ENCODE measurements at places on chromosomes 3 and 15. TPM values are rescaled to one million over a fixed set of nuclear protein-coding genes. Genes with fewer than 3 reads are reported as not detected.

Gene NAA50
- 77.7 TPM for polyA plus RNA-seq

Gene KLHDC8B
- polyA plus RNA-seq, result 3.0 TPM

Gene PARP15
- 8.5 TPM for polyA plus RNA-seq

Gene PLSCR5
- not detected for polyA plus RNA-seq

Gene GCSAM
- 17.8 TPM for polyA plus RNA-seq

Gene KLF15
- not detected for polyA plus RNA-seq

Gene DMXL2
- 0.61 TPM for polyA plus RNA-seq

Gene POLQ
- 0.05 TPM for polyA plus RNA-seq

Gene PROK2
- 1.4 TPM for polyA plus RNA-seq

Gene C3orf20
- polyA plus RNA-seq, result not detected

Gene TM4SF1
- polyA plus RNA-seq, result not detected

Gene A4GNT
- polyA plus RNA-seq, result not detected

Gene ALDH1A2
- not detected for polyA plus RNA-seq

Gene CPLX3
- polyA plus RNA-seq, result not detected

Gene PLA2G4E
- polyA plus RNA-seq, result not detected

Gene KIF23
- 0.18 TPM for polyA plus RNA-seq

Gene NEIL1
- polyA plus RNA-seq, result 2.9 TPM

Gene GOLGA6A
- not detected for polyA plus RNA-seq

Gene FSIP1
- 1.3 TPM for polyA plus RNA-seq

Gene ZNF660
- 0.07 TPM for polyA plus RNA-seq

Gene ITIH1
- polyA plus RNA-seq, result not detected

All from CD8-positive, alpha-beta memory T cell (primary cell).